CD14-positive monocyte (primary cell): ENCODE measurements at places on chromosomes 13 and 19.

DNA sequence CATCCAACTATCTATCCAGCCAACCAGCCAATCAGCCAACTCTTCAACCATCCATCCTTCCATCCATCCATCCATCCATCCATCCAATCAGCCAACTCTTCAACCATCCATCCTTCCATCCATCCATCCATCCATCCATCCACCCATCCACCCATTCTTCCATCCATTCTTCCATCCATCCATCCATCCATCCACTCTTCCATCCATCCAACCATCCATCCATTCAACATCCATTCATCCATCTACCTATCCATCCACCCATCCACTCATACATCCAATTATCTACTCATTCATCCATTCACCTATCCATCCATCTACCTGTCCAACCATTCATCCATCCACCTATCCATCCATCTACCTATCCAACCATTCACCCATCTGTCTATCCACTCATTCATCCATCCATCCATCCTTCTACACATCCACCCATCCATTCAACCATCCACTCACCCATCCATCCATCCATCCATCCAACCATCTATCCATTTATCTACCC lies 9.4 kb downstream of the ARHGEF18 start:
- DNase-seq: no peak

GRCh38 chr13:97369261-97369893 lies 64.6 kb upstream of the RAP2A start:
- no peak for DNase-seq

DNA sequence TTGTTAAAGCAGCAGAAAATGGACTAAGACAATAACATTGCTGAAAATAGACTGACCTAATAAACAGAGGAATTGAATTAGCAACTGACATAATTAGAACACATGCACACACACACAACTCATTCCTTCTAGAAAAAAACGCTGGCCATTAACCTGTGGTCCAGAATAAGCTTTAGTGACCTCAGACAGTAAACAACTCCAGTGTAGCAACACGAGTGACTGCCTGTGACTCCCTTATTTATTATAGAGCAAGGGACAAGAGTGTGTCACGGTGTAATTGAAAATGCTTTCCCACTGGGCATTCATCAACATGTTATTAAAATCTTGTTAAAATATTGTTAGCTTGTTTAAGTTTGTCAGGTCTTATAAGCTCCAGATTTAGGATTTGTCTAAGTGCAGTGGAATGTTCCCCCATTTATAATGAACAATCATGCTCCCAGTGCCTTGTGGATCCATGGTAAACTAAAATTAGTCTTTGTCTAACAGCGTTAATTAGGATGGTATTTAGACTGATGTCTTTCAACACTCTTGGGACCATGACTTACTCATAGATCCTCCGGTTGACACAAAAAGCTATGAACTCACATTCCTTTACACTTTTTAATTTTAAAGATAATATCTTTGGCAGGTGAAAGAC lies 111.7 kb upstream of the IRS2 start:
- no peak for DNase-seq

- peak; percentile 33 for DNase-seq
Observed at GRCh38 chr19:4327252-4327876, 11.3 kb downstream of the STAP2 start.

- DNase-seq: no peak
Observed at GRCh38 chr13:112469071-112469745, 93.1 kb downstream of the SPACA7 start.

GRCh38 chr13:30216111-30216510 lies 91.2 kb downstream of the KATNAL1 start:
- no peak for DNase-seq

GRCh38 chr13:114087430-114087829 lies 45.0 kb downstream of the RASA3 start:
- no peak for DNase-seq

GRCh38 chr13:73720216-73720840 lies 413.9 kb downstream of the KLF12 start:
- no peak for DNase-seq

DNA sequence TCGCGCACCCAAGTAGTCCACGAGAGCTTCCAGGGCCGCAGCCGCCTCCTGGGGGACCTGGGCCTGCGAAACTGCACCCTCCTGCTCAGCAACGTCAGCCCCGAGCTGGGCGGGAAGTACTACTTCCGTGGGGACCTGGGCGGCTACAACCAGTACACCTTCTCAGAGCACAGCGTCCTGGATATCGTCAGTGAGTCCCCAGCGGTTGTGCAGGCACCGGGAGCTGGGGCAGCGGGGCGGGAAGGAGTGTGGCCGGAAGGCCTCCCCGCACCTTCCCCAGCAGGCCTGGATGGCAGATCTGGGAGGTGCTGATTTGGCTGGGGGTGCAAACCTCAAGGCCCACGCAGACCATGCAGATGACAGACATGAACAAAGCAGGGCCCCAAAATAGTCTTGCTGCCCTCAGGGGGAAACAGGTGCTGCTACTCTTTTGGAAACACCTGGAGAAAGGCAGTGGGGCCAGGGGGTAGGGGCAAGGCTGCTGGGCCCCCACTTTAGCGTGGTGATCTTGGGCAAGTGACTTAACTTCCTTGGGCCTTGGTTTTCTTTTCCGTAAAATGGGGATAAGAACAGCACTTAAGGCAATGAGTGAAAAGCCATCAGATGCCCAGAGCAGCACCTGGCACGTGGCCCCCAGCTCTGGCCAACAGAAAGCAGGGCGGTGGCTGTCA lies 4.0 kb downstream of the MAG start:
- no peak for DNase-seq

- DNase-seq: no peak
Observed at GRCh38 chr13:39232401-39232980, 194.2 kb downstream of the NHLRC3 start.

DNA sequence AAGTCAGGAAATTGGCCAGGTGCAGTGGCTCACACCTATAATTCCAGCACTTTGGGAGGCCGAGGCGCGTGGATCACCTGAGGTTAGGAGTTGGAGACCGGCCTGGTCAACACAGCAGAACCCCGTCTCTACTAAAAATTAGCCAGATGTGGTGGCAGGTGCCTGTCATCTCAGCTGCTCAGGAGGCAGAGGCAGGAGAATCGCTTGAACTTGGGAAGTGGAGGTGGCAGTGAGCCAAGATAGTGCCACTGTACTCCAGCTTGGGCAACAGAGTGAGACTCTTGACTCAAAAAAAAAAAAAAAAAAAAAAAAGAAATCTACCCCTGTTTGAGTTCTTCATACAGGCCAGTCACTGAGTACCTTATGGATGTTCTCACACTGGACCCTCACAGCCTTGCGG lies 42.0 kb downstream of the SLC15A1 start:
- no peak for DNase-seq

DNA sequence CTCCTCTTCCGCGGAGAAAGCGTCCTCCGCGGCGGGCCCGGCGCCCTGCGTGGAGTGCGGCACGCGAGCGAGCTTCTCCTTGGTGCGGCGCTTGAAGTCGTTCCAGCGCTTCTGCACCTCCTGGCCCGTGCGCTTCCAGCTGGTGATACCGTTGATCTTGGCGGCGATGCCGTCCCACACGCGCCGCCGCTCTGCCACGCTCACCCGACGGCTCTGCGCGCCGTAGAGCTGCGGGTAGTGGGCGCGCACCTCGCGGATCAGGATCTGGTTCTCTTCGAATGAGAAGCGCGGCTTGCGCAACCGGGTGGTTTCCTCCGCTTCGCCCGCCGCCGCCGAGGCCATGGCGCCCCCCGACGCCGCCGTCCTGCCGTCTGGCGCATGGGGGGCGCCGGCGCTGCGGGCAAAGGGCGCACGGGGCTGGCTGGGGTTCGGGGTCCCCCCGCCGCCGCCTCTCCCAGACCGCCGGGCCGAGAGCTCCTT lies 941 bp downstream of the MYPOP start:
- peak; percentile 82 for DNase-seq

DNA sequence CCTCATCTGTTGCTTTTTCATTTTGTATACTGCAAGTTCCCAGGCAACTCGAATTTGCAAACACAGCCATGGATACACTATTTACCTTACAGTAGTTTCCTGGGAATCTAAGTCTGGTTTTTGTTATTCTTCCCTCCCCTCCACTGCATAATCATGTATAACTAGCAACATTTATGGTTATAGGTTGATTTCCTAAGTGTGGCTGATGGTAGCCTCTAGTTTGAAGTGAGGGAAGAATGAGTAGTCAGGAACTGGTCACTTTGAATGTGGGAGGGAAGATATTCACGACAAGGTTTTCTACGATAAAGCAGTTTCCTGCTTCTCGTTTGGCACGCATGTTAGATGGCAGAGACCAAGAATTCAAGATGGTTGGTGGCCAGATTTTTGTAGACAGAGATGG lies at the start of gene KCNRG:
TSS of gene KCNRG (plus strand) at position 187 of the 400 bp plus-strand sequence. CDS start at position 237, 50 bp downstream.
- no peak for DNase-seq

DNA sequence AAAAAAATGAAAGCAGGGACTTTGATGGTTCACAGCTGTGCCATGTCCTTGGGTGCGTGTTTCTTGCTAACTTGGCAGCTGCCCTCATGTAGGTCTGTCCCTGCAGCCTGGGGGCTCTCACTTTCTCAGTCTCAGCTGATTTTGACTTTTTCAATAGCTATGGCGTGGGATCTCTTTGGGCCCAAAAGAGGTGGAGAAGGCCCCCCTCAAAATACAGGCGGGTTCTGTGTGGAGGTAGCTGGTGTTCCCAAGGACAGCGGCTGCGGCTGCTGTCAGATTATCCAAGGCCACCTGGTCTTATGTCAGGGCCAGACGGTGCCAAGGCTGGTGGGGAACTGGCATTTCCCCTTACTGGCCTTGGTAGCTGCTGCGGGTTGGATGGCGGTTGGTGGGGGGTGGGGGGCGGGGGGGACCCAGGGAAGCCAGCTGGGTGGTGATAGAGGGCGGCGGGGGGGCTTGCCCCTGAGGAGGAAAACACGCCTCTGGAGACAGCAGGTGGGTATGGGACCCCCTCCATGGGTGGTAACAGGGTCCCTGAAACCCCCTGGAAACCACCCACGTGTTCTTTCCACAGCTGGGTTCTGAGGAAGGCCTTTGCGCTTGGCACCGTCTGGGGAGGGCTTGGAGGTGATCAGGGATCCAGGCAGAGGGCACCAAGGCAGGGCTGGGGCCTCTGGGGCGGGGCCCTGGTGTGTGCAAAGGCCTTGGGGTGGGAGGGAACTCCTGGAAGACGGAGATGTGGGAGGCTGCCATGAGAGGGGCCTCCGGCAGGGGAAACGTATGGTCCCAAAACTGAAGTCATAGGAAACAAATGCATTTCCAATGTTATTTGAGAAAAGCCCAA lies 4.1 kb downstream of the TIMM13 start:
- peak; percentile 3 for DNase-seq

- DNase-seq: no peak
Observed at GRCh38 chr13:20416223-20416745, 109.4 kb downstream of the CRYL1 start.

DNA sequence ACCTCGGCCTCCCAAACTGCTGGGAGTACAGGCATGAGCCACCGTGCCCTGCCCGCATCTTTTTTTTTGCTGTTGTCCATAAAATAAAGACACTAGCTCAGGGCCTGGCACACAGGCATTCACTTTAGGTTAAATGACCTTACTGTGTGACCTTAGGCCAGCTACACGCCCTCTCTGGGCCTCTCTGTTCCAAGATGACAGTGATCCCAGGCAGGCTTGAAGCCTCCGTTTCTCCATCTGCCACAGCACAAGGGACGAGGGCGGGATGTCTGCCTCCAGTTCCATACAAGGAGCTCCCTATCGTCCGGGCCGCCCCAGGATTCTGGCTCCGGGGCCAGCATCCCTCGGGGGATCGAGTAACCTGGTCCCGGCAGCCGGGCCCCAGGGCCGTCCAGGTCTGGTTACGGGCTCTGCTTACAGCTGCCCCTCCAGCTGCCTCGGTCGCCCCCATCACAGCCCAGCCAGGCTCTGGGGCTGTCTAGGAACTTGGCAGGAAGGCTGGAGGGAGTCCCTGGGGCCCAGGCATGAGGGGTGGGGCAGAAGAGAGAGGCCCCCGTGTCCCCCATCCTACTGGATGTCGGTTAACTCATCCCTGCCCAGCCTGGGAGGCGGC lies 11.9 kb upstream of the SEMA6B start:
- DNase-seq: no peak

DNA sequence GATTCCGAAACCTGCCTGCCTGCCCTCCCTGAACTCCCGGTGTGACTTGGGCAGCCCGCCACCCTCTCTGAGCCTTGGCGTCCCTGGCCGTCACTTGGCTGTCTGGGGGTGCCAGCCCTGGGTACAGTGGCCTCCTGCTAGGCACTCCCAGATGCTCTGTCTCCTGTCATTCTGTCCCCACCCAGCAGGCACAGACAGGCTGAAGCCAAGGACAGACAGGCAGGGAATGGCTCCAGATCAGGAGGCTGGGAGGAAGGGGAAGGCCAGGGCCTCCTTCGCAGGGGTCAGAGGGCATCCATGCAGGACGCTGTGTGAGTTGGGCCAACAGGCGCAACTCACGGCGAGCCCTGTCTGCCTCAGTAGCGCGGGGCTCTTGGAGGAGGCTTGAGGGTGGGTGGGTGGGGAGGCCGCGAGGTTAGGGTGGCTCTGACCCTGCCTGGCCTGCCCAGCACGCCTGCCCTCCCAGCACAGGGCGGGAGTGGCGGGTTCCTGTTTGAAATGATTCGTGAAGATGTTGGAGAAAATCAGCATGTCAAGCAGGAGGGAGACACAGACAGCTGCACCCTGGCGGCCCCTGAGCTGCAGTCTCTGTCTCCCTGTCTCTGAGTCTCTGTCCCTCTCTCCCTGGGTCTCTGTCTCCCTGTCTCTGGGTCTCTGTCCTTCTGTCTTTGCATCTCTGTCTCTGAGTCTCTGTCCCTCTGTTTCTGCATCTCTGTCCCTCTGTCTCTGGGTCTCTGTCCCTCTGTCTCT lies 19.7 kb downstream of the KLHL26 start:
- DNase-seq: no peak

- no peak for DNase-seq
Observed at GRCh38 chr19:17322854-17323253, 11.8 kb downstream of the ANO8 start.

DNA sequence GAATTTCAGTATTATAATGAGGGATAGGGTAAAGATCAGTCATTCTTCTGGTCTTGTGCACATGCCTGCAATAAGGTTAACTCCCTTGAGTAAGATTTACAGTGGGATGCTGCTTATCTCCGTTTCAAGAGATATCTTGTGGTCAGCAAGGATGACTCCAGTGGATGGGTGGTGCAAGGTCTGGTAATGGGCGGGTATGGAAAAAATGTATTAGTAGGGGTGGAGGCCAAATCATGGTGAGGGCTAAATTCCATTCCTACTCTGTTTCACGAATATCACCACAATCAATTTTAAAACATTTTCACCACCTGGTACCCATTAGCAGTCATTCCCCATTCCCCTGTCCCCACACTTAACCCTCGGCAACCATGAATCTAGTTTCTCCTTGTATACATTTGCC lies 40.6 kb downstream of the CCDC122 start:
- DNase-seq: no peak

GRCh38 chr13:25295228-25295627 lies 6.2 kb upstream of the NUP58 start:
- no peak for DNase-seq

DNA sequence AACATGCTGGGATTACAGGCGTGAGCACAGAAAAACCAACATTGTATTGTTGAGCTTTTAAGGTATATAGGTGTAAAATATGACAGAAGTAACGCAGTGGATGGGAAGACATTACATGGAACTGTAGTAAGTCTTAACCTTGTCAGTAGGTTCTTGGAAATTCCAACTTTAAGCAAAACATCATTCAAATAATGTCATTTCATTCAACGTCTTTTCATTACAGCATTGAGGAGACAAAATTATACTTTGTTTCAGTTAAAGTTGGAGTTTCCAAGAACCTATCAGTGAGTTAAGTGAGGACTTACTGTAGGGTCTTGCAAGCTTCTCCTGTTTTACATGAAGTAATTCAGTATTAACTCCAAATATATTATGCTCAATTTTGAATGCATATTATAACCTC lies 27.0 kb upstream of the GPR183 start:
- no peak for DNase-seq

- no peak for DNase-seq
Observed at GRCh38 chr19:45070214-45070613, 6.1 kb downstream of the ZNF296 start.
